SJCRH30 (cell line): ENCODE measurements at places on chromosomes 1 and 21. TPM values are rescaled to one million over a fixed set of nuclear protein-coding genes. Genes with fewer than 3 reads are reported as not detected.

GRCh38 chr21:40176724-40177123 lies 309.5 kb downstream of the PCP4 start:
- peak; percentile 39 for DNase-seq
- no peak overlapping the region for H3K27ac ChIP-seq
- peaks cover 4% of the 10 kb centered on the region; the same call in 1 of the 2 replicates for H3K27me3 ChIP-seq
- peaks cover 7% of the 10 kb centered on the region; the same call in 1 of the 2 replicates for H3K4me1 ChIP-seq
- no peak overlapping the region for H3K4me3 ChIP-seq
- no peaks in the 10 kb centered on the region for H3K36me3 ChIP-seq

- H3K36me3 ChIP-seq = no peaks in the 10 kb centered on the region
- no peak for DNase-seq
- H3K4me1 ChIP-seq = no peaks in the 10 kb centered on the region
- peaks cover 82% of the 10 kb centered on the region for H3K27me3 ChIP-seq
- H3K4me3 ChIP-seq = no peak overlapping the region
- no peak overlapping the region for H3K27ac ChIP-seq
Observed at GRCh38 chr1:7590426-7590790, 180.7 kb upstream of the VAMP3 start.

- no peaks in the 10 kb centered on the region; the same call in none of the 2 replicates for H3K36me3 ChIP-seq
- H3K4me1 ChIP-seq = no peaks in the 10 kb centered on the region
- no peak overlapping the region for H3K4me3 ChIP-seq
Observed at GRCh38 chr21:32687643-32688345, 40.0 kb downstream of the SYNJ1 start.

DNA sequence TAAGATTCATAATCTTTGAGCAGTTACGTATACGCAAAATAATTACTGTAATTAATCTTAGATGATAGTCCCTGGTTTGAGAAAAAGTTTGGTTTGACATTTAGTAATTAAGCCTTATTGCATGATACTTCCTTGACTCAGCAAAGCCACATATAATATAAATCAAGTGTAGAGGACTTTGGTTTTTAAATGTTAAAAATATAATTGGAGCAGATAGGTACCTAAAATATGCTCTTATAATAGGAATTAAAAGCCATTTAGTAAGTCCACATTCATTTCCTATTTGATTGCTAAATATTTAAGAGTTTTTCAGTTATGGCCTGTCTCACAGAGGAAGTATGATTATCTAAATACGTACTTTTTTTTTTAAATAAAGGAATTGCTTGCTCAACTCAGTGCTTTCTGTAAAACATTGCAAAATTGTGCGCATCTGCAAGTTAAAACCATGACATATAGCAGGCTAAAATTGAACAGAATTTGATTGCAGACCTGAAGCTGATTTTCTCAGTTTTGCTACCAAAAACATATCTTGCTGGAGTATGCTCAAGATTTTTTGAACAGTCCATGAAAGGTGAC lies 20.4 kb downstream of the RPE65 start:
- no peaks in the 10 kb centered on the region for H3K4me1 ChIP-seq
- DNase-seq = no peak
- H3K36me3 ChIP-seq = no peaks in the 10 kb centered on the region
- 0 out of 2 replicates have a peak, but pooled peaks cover 2% of the 10 kb centered on the region for H3K27me3 ChIP-seq
- H3K4me3 ChIP-seq = no peak overlapping the region
- no peak overlapping the region for H3K27ac ChIP-seq

DNA sequence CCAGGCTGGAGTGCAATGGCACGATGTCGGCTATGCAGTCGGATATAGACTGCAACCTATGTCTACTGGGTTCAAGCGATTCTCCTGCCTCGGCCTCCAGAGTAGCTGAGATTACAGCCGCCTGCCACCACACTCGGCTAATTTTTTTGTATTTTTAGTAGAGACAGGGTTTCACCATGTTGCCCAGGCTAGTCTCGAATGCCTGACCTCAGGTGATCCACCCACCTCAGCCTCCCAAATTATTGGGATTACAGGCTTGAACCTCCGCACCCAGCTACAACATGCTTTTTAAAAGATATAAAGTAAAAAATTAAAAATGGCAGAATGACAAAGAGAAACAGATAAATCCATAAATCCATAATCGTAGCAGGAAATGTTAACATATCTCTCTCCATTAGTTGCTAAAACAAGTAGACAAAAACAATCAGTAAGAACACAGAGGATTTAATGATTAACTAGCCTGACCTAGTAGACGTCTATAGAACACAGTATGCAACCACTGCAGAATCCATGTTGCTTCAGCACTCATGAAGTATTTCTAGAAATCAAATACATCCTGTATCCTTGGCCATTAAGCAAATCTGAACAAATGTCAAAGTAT lies 59.9 kb upstream of the SPOCD1 start:
- no peaks in the 10 kb centered on the region for H3K36me3 ChIP-seq
- DNase-seq = no peak
- H3K4me1 ChIP-seq = no peaks in the 10 kb centered on the region
- no peak overlapping the region for H3K4me3 ChIP-seq
- H3K27ac ChIP-seq = no peak overlapping the region

- H3K4me3 ChIP-seq = no peak overlapping the region
- H3K4me1 ChIP-seq = no peaks in the 10 kb centered on the region
- no peaks in the 10 kb centered on the region for H3K27me3 ChIP-seq
- no peak for DNase-seq
Observed at GRCh38 chr1:189706594-189706993, 771.1 kb downstream of the BRINP3 start.

DNA sequence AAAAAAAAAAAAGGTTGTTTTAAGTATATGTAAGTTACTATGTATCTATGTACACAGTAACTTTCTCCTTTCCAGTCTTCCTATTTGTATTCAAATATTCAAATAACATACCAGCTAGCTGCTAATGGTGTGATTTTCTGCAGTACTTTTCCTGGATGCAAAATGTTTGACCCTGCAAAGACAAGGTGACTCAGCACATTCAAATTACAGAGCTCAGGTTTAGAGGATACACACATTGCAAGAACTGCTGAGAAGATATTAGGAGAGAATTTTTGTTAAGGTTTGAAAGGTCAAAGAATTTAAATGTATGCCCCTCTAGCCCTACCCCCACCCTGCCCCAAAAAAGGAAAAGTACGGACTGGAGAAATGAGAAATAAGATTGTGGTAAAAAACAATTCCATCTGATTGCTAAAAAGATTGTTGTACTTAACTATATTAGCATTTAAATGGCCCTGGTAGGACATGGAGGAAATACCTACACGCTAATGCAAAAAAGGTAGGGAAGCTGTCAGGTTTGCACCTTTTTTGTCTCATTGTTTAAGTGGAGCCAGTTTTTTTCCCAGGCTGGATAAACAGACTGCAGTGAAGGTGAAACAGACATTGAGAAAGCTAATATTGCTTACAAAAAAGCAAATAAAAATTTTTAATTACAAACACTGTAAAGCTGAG lies 45.6 kb downstream of the ZNF281 start:
- H3K4me3 ChIP-seq = no peak overlapping the region
- no peaks in the 10 kb centered on the region for H3K27me3 ChIP-seq
- no peak for DNase-seq
- no peaks in the 10 kb centered on the region for H3K36me3 ChIP-seq
- H3K27ac ChIP-seq = no peak overlapping the region

GRCh38 chr1:171740987-171741871 lies 636 bp downstream of the VAMP4 start:
- DNase-seq = peak; percentile 48
- no peaks in the 10 kb centered on the region for H3K27me3 ChIP-seq
- H3K4me1 ChIP-seq = peaks cover 7% of the 10 kb centered on the region
- no peaks in the 10 kb centered on the region for H3K36me3 ChIP-seq

DNA sequence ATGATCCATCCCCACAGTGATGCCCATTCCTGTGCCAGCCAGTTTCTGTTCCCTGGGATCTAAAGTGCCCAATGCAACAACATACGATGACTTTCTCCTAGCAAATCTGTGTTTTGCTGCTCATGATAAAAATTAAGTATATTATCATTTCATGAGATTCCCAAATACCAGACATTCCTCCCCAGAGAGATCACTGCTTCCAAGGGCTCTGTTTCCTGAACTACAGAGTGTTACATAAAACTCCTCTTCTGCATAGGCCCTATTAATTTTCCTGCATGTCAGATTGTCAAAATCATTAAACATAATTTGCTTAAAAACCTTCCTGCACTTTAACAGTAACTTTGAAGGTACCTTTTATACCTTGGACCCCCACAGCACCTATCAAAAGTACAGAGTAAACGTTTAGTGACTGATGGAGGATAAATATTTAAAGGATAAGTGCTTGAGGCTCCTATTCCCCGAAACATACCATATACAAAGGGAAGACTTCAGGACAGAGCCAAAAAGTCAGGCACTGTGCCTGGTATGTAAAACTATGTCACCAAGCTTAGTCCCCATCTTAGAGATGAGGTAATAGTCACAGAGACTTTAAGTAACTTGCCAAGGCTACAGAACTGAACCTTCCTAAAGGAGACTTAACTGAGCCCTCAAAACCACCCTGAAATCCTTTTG lies 50.2 kb downstream of the SLC25A24 start:
- no peak for DNase-seq
- no peaks in the 10 kb centered on the region for H3K27me3 ChIP-seq
- H3K36me3 ChIP-seq = peaks cover 80% of the 10 kb centered on the region
- no peak overlapping the region for H3K27ac ChIP-seq
- no peak overlapping the region for H3K4me3 ChIP-seq
- no peaks in the 10 kb centered on the region for H3K4me1 ChIP-seq

GRCh38 chr21:26050857-26051256 lies 119.7 kb downstream of the APP start:
- H3K4me3 ChIP-seq = no peak overlapping the region
- H3K36me3 ChIP-seq = peaks cover 76% of the 10 kb centered on the region
- DNase-seq = no peak
- H3K4me1 ChIP-seq = no peaks in the 10 kb centered on the region; the same call in 1 of the 2 replicates

GRCh38 chr1:114092186-114093062 lies 61.2 kb downstream of the SYT6 start:
- no peak for DNase-seq
- 0 out of 2 replicates have a peak, but pooled peaks cover 6% of the 10 kb centered on the region for H3K27me3 ChIP-seq
- peaks cover 10% of the 10 kb centered on the region for H3K4me1 ChIP-seq
- no peaks in the 10 kb centered on the region for H3K36me3 ChIP-seq
- H3K27ac ChIP-seq = no peak overlapping the region

Gene KIF26B
- total RNA-seq = 14.4 and 14.9 TPM in 2 replicates

Gene MFSD2A
- total RNA-seq = 52.9 and 56.6 TPM in 2 replicates

Gene GJA4
- not detected in 2 replicates for total RNA-seq

Gene TRPM2
- total RNA-seq = 0.61 and 0.87 TPM in 2 replicates

Gene TNNI3K
- not detected in 2 replicates for total RNA-seq

Gene FCRL1
- not detected in 2 replicates for total RNA-seq

Gene RXFP4
- 0.08 TPM in 1 of 2 replicates, not detected in the other for total RNA-seq
